ENCODE measurements at places on chromosomes 5 and 9.

GRCh38 chr9:90137801-90138200 is 504.8 kb downstream of the DIRAS2 start:
- DNase-seq, result no peak

GRCh38 chr9:75121914-75122558 is 33.7 kb downstream of the OSTF1 start:
- DNase-seq, result no peak

DNA sequence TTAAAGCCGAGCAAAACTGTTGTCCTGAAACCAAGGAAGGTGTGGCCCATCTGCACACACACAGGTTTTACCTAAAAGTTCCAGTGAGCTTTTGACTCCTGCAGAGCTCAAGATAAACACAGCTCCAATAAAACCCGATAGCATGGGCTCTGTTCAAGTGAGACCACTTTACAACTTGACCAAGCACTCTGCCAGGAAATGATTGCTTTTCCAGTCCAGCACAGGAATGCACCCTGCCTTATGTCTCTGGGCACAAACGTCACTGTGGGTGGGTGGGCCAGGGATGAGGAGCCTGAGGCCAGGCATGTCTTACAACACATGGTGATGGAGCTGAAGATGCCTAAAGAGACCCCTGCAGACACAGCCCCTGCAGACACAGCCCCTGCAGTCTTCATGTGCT is 115.3 kb downstream of the ROR2 start:
- no peak for DNase-seq

GRCh38 chr5:75197745-75198144 is 38.9 kb downstream of the ANKRD31 start:
- DNase-seq, result no peak

GRCh38 chr9:18800579-18800978 is 232.4 kb downstream of the SAXO1 start:
- no peak for DNase-seq

GRCh38 chr5:121462441-121462840 is 389.2 kb upstream of the FTMT start:
- no peak for DNase-seq

- no peak for DNase-seq
These were observed 41.6 kb upstream of the PDE8B start for GRCh38 chr5:77168879-77169244.

DNA sequence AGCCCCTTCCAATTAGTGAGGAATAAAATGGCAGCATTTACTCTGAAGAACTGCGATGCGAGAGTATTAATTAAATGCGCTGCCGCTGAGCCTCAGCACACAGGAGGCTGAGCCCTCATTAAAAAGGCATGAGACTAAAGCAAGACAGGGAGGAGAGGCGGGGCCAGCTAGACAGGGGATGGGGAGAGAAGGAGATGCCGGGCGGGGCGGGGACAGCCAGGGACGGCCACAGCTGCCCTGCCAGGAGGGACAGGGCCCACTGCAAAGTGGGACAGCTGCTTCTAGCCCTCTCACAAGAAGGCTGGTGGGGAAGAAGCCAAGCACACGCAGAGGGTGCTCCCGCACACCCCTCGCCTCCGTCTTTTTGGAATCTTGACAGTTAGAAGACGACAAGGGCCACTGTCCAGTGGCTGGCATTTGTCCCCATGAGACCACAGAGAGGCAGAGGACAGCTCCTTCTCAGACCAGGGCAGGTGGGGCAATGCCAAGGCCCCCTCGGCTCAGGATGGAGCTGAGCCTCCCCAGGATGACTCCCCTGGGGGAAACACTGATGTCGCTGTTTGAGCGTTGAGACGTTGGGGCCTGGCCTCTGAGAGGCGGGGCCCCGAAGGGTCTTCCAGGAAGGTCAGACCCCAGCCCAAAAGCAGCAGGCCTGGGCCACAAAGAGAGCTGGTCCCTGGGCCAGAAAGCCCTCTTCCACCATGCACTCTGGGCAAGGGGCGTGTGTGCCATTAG is 26.9 kb downstream of the ADAMTS2 start:
- no peak for DNase-seq

- no peak for DNase-seq
These were observed 47.3 kb upstream of the SUB1 start for GRCh38 chr5:32538031-32538547.

DNA sequence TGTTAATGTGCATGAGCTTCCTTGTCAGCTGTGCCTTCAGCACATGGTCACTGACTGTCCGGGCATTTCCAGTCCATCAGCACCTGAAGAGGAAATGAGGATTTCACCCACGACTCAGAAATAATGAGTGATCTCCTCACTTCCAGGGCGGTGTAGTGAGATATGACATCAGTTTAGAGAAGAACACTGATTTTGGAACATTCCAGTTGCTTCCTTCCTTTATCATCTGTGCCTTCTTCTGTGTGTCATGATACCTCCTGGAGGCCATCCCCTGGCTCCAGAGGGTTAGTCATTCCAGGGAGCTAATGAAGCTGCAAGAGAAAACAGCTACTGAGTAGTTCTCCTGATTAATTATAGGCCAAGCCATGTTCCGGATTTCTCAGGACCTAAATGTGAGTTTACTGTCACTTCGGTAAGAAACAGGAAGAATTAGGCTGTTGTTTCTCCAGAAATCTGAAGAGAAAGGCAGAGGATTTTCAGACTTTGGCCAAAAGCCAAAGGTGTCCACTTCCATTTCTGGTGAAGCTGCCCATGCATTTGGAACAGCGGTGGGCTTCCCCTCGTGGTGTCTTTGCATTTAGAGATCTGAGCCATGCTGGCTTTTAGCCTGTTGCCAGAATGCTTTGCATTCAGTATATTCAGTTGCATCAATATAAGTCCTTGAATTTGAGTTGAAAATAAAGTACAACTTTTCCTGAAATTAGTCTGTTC is 161.3 kb upstream of the OTULINL start:
- peak; percentile 32 for DNase-seq

Measured in HCEC 1CT (cell line).